ENCODE measurements at places on chromosomes 2 and 18. TPM values are rescaled to one million over a fixed set of nuclear protein-coding genes. Genes with fewer than 3 reads are reported as not detected.

MTCL1 gene
- 15.6 TPM for total RNA-seq

ANKRD29 gene
- 0.50 TPM for total RNA-seq

METTL8 gene
- total RNA-seq = 17.1 TPM

DNAJC5G gene
- not detected for total RNA-seq

KLHL30 gene
- 0.06 TPM for total RNA-seq

CNDP1 gene
- total RNA-seq = not detected

CXCR1 gene
- not detected for total RNA-seq

CKAP2L gene
- total RNA-seq = 0.81 TPM

INPP4A gene
- total RNA-seq = 13.4 TPM

GALR1 gene
- not detected for total RNA-seq

CHRNG gene
- not detected for total RNA-seq

GULP1 gene
- total RNA-seq = 3.2 TPM

All from cardiac ventricle fibroblast (primary cell).